SW 1271 (cell line): ENCODE measurements at places on chromosomes 11 and 22.

DNA sequence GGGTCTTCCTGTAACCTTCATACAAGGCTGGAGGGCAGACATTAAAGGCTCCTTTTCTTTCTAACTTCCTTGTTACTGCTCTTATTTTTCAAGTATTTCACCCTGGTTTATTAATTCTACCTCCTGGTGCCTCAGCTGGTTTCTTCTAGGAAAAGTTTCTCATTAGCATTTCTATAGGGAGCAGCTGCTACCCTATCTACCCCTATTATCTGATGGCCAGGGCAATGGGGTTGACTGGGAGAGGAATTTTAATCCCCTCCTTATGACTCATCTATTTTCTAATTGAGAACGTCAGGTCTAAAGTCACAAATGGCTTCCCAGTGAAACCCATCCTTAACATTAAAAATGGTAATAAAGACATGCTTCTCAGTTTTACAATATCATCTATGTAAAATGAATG lies 5.0 kb downstream of the MAP6 start:
- no peak for DNase-seq

DNA sequence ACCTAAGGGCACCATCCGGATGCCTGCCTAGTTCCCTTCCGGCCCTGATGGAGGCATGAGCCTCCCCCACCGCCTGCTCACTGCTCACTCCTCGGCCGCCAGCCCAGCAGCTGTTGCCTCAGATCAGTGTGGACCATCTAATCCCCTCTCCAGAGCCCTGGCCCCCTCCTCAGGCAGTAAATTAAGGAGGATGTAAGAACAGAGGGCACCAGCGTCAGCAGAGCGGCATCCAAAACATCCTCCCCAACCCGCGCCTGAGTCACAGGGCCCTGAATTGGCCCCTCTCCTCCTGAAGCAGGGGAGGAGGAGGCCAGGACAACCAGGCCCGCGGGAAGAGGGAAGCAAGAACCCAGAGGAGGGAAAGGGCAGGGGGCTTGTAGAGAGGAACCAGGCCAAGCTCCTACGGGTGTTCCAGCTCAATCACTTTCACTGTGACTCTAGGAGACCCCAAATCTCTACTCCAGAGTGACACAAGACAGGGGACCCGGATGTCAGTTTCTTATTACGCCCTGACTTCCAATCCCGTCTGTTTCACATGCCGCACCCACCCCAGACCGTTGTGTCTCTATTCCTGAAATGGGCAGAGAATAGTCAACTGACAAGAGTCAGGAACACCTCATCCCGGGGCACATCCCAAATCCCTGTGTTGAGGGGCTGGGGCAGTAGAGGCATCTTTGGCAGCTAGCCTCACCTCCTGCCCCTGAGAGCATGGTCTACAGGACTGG lies 31.3 kb upstream of the MYOD1 start:
- DNase-seq = no peak

DNA sequence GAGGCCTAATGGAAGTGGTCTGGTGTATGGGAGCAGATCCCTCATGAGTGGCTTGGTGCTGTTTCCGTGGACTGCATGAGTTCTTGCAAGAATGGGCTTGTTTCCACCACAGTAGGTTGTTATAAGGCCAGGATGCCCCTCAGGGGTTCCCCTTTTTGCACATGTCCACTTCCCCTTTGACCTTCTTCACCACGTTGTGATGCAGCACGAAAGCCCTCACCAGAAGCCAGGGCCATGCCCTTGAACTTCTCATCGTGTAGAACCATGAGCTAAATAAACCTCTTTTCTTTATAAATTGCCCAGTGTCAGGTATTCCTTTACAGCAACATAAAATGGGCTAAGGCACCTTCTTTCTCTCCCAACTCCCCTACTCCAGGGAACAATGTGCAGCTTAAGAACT lies 2.8 kb upstream of the NARS2 start:
- DNase-seq = no peak

- DNase-seq = no peak
Measured at GRCh38 chr11:5257296-5257695, 2.7 kb upstream of the HBG2 start.

DNA sequence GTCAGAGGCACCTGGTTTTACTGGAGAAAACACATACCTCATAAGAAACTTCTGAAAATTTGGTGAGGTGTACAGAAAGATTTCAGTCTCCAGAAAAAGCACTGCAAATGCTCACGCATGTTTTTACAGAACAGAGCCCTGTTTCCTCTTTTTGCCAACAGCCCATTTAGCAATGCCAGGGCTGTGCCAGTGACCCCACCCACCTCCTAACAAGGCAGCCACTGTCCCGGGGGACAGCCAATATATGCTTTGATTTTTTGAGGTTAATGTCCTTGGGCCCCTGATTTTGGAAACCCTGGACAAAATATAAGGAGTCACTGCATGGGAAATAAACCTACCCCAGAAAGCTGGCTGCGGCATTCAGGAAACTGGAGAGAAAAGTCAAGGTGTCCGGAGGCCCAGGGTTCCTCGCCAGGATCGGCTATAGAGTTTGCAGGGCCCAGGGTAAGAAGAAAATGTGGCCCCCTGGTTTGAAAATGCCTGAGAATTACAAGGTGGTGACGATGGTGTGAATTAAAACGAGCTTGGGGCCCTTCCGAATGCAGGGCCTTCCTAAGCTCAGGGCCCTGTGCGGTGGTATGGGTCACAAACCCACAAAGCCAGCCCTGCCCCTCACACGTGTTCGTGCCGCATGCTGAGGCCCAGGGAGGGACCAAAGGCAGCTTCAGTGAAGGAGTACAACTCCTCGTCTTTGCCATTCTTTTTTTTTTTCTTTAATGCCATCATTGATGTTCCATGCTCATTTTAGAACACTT lies 71.1 kb upstream of the WNT7B start:
- DNase-seq = no peak

- no peak for DNase-seq
Measured at GRCh38 chr22:27885977-27886842, 32.8 kb downstream of the PITPNB start.

- peak; percentile 16 for DNase-seq
Measured at GRCh38 chr11:30143098-30143705, 87.6 kb upstream of the FSHB start.

DNA sequence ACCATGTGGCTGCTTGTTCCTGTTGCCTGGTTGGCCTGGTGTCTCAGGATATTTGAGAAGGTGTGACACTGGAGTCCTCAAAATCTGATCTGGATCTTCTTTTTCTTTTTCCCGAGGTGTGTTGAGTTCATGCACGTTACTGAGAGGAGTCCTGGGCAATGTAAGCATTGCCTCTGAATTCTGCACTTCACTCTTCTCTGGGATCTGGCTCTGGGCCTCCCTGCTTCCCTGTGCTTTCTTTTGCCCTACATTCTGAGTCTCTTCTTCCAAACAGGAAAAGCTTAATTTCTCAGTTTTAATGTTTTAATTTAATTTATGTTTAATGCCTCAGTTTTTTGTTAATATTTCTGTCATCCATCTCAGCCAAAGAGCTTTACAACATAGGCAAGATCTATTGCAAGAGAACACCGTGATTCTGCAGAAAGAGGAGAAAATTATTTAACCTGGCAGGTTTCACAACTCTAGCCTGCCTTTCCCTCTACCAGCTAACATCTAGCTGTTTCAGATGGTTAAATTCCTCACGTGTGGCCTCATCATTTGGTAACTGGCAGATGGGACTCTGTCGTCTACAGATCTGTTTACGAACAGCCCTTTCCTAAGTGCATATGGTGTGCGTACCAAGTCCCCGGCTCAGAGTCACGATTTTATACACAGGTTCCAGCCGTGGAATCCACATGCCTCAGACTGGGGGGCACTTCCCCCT lies 24.7 kb downstream of the LDLRAD3 start:
- no peak for DNase-seq

DNA sequence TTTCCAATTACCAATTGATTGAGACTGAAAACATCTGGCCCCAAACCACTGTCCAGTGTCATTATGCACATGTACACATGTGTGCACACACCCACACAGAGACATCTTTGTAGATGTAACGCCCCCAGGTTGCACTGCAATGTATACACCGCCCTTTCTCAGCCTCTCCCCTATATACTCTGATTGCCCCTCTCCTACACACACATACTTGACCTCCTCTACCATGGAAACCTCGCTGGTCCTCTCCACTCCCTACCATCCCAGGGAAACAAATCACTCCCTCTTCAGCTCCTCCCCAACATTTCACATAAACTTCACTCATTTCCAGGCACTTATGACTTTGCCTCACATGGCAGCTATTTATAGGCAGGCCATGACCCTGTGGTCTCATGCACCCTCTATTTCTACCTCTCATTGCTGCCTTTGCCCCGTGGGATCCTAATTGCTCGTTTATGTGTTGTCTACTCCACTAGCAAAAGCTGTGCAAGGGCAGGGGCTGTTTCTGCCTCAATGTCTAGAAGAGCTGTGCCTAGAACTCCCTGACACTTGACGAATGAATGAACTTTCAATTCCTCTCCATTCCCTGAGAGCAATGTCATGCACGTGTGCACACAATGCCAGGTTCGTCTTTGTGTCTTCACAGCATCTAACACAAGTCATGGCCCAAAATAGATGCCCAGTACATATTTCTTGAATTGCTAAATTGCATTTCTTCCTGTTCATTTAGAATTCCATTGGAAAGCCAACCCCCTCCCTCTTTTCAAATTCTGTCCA lies 10.0 kb upstream of the TMA7B start:
- no peak for DNase-seq

GRCh38 chr11:111413849-111414248 lies 34.8 kb upstream of the POU2AF1 start:
- no peak for DNase-seq

- no peak for DNase-seq
Measured at GRCh38 chr11:86627776-86628455, 44.5 kb downstream of the ME3 start.

- no peak for DNase-seq
Measured at GRCh38 chr11:74255741-74256375, 55.6 kb downstream of the P4HA3 start.
